Hematopoietic multipotent progenitor cell treated with erythropoietin and hydrocortisone succinate and interleukin-3 and kit ligand, for 8 days (in vitro differentiated cells): ENCODE measurements at places on chromosomes 6 and 20.

GRCh38 chr6:124941259-124941658 lies 21.0 kb upstream of the RNF217 start:
- DNase-seq: no peak

- no peak for DNase-seq
Observed at GRCh38 chr20:14210146-14210545, 127.3 kb downstream of the FLRT3 start.

- no peak for DNase-seq
Observed at GRCh38 chr20:9179867-9180266, 111.0 kb downstream of the PLCB4 start.

GRCh38 chr20:49969234-49969633 lies 13.5 kb upstream of the SNAI1 start:
- no peak for DNase-seq

DNA sequence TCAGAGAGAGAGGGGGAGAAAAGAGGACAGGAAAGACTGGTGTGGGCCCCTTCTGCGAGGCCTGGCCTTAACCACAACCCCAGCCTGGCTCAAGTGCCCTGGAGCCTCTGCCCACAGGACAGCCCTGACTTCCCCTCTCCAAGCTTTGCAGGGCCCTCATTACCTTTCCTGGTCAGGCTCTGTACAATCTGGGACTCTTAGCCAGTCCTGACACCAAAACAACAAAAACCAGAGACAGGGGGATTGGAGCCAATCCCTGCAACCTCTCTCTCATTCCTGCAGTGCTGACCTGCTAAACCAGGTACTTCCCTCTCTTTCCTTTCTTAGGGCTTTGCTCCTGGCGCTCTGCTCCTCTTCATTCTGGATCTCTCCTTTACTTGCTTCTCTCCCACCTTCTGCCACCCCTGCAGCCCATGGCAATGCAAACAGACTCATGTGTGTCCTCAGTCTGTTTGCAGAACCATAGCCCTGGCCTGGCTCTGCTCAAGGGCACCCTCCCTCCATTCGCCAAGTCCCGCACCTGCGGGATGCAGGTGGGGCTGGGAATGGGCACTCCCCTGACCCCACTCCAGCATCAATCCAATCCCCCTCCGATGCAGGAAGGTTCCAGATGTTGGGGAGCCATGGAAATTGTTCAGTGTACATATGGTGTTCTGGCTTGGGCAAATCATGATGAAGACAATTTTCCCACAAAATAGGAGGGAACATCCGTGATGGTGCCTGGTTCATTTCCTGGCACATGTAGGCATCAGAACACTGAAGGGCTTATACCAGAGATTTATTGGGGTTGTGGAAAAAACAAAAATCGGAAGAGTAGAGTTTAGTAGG lies 38.1 kb downstream of the RPP40 start:
- no peak for DNase-seq

DNA sequence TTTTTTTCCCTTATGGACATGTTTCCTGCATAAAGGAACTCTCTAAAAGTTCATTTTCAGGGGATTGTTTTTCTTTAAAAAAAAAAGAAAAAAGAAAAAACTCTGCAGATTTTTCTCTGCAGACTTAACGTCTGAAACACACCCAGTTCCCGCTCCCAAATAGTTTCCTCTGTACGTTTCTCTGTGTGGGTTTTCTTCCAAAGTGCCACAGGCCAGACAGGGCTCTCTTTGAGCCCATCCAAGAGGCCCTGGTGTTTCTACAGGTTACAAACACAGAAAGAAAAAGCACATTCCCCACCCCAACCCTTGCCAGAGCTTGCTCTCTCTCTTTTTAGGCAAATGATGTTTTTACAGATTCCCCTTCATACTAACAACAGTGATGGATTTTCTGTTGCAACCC lies 258.6 kb downstream of the FNDC1 start:
- no peak for DNase-seq

GRCh38 chr20:51187261-51187660 lies 164.4 kb upstream of the KCNG1 start:
- no peak for DNase-seq

DNA sequence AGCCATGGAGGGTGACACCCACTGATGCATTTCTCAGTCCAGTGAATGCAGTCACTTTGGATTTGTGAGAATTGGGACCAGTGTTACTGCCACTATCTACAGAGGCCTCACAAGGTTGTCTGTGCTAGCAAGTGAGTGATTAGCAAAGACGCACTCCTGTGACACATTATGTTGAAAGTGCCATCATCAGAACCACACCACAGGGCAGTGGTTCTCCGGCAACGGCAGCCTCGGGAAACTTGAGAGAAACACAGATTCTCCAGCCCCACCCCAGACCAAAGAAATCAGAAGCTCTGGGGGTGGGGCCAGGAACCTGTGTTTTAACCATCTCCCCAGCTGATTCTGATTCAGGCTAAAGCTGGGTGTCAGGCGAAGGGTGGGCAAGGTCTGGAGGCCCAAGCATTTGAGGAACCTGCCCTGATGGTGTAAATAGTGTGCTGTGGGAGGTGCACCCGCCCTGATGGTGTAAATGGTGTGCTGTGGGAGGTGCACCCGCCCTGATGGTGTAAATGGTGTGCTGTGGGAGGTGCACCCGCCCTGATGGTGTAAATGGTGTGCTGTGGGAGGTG lies 39.9 kb downstream of the TMEM242 start:
- DNase-seq: no peak

DNA sequence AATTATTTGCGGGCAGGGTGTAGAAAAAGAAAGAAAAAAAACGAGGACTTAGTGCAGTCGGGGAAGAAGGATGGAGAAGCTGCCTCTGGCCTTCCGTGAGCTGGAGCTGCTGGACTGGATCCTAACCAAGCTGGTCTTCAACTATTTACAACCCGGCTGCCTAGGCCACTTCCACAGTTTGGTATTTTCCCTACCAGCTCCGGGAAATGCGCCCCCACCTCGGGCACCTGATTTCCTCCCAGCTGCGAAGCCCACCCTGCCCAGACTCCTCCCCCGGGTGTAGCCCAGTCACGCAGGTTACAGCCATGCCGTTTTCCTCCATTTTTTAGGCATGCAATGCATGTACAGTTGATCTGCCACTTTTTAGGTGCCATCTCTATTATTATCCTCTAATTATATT lies 21.2 kb downstream of the THEMIS start:
- DNase-seq: no peak

DNA sequence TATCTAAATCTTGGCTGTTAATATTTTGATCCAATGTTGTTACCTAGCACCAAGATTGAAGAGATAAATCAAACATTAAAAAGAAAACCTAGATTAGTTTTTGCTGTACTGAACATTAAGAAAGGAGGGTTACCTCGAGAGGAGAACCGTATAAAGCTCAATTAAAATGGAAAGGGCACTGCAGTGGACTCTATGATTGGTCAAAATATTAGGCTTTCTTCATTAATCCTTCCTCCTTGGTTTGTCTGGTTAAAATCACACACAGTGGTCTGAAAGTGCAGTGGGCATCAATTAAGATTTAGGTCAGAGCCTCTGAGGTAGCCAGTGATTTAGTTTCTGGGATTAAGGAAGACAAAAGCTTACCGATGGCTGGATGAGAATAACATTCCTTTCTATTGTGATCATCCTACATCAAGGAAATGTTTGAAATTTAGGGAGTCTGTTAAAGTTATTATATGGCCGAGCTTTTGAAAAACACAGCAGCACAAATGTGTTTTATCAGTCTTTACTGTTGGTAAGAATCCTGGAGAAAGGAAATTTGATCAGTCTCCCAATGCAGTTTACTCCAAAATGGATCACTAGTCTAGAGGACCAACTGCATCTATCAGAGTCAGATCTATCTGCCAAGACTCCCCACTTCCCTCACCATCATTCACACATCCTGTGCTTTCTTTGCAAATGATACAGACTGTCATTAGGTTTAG lies 134.6 kb upstream of the NEDD9 start:
- DNase-seq: no peak

DNA sequence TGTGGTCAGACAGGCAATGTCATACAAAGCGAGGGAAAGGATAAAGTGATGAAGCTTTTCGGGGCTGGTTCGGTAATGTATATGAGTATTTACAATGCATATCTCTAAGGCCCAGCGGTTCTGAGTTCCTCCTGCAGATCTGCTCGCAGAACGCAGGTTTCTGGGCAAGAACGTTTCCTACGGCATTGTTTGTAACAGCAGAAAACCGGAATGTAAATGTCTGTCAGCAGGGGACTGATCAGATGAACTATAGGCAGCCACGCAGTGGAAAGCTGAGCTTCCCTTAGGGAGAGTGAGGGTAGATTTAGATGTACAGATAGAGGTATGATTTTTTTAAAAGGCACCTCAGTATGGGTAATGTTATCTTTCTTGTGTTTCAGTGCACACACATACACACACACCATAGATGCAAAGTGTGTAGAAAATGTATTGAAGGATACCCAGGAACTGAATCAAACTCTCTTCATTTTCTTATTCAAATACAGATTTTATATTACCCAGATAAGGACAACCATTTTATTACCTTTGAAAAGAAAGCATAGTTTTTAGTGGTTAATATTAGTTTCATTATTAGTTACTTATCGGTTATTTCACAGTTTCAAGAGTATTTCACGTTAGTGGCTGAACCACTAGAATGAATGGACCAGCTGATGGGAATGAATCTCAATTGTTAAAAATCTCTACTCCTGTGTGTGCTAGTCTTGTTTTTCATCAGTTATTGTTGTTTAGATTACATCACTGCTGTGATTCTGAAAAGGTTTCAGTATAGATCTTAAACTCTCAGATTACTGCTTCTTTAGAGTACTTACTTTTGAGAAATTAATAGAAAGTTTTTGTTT lies 56.2 kb downstream of the SNX9 start:
- no peak for DNase-seq

GRCh38 chr6:166999884-167000253 lies 672 bp downstream of the CEP43 start:
- DNase-seq: no peak

DNA sequence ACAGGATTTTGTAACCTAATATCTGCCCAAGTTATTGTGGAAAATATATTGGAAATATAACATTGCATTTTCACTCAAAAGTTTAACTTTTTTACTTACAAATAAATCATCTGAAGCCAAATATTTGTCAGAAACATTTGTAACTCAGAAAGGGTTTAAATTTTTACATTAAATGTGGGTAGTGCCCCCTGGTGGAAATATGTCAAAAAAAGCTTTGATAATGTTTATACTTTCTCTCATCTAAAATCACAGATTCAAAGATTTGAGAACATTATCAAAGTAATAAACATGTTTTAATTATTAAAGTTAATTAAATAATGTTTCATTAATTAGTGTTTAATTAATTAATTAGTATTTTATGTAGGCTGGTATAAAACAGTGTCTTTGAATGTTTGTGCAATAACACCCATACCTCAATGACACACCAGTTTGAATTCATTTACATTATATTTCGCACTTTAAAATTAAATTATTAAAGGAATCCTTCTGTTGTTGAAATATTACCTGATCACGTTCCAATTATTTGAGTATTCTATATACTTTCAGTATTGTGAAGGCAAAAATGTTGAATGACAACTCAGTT lies 320.1 kb upstream of the FKBP1C start:
- DNase-seq: peak; percentile 28

DNA sequence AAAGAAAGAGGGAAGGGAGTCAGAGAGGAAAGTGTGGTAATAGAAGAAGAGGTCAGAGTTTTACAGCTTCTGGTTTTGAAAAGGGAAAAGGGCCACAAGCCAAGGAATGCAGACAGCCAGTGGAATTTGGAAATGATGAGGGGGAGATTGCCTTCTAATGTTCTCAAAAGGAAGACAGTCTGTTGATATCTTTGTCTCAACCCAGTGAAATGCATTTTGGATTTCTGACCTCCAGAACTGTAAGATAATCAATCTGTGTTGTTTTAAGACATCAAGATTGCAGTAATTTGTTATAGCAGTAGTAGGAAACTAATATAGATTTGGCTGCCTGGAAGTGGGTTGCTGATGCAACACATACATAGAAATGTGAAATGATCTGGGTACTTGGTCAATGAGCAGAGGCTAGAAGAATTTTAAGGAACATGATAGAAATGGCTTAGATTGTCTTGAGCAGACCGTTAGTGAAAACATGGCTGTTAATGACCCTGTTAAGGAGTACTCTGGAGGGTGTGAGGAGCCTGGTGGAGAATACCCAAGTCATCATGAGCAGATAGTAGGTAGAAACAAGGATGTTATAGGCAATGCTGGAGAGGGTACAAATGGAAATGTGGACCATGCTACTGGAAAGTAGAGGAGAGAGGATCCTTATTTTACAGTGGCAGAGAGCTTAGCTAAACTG lies 255.8 kb upstream of the RAB32 start:
- no peak for DNase-seq

DNA sequence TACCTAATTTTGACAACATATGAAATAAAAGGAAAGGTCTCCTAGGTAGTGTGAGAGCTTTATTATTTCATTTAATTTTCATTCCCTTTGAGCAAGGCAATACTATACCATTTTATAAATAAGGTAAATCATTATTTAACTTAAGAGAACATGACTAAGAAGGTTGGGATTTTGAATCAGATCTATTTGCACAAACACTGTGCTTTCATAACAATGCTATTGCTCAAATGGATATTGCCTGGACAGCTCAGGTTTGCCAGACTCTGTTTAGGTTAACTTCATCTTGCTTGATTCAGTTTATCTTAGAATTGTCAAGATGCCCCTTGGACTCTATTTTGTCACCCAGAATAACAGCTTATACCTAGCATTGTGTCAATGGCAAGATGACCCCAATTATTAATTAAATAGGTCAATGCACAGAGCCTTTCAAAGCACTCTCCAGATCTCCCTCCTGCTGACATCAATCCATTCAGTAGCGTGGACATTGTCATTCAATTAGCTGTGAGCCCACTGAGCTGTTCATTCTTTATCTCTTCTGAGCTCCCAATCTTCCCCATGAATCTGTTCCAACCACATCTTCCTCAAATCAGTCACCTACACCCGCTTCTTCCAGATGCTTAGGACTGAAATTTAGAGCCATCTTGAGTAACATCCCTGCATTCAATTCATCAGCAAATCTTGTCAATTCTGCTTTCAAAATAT lies 42.1 kb upstream of the TMEM30A start:
- no peak for DNase-seq

- no peak for DNase-seq
Observed at GRCh38 chr6:119179842-119180241, 101.4 kb upstream of the FAM184A start.

DNA sequence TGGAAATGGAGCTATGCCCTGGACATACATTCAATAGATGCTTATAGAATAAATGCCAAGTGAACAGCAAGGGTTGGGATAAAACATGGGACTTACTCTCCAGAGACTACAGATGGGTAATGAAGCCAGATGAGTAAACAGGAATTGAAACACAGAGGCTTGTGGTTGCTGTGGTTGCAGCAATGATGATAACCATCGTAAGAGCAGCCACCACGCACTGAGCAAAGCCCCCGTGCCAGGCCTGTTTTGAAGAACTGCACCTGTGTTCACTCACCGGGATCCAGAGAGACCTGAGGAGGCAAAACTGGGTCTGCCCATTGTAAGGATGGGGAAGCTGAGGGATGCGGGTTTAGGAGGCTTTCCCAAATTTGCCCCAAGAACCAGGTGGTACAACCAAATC lies 431.1 kb upstream of the CDH4 start:
- no peak for DNase-seq
